H1 (cell line): ENCODE measurements at places on chromosomes 6 and 20.
A peak's percentile ranks its signal among the peaks of the same experiment; 100 is the strongest.

GRCh38 chr6:138685257-138685656 is 88.3 kb upstream of the CCDC28A start:
- no peak for DNase-seq

DNA sequence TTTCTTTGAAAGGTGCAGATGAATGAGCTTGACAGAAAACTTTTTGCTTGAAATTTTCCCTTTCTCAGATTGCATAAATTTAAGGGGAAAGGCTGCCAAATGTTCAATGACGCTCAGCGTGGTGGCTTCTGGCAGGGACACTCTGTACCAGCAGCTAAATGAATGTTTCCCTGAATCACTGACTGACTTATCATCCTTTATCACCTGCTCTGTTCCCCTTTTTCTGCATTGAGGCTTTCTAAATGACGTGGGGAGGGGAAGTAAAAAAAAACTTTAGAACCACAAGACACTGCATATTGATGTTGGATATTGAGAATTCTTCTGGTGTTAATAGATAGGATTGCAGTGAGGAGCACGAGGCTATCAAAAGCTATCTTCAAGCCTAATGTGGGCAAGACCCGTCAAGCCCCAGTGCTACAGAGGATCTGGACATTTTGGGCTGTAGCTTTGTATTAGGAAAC is 46.9 kb upstream of the ENPP5 start:
- DNase-seq, result no peak

GRCh38 chr6:17853533-17853932 is 133.9 kb downstream of the KIF13A start:
- no peak for DNase-seq

DNA sequence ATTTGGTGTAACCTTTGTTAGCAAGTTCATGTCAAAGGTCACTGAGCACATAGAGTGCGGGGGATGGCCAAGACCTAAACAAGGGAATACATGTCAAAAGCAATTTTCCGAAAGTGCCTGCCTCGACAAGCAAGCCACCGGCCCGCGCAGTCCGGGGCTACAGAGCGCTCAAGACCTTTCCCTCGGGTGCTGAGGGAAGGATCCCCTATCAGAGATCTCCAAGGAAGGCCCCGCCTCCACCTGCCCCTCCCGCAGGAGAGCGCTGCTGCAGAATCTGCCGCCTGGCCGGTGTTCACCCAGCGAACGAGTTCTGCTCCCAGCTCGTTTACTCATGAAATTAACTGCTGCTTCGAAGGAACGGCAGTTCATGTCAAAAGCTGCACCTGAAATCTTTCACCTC is 252.7 kb downstream of the BMP7 start:
- peak; percentile 71 for DNase-seq
